ENCODE measurements at places on chromosomes 2 and 18.

DNA sequence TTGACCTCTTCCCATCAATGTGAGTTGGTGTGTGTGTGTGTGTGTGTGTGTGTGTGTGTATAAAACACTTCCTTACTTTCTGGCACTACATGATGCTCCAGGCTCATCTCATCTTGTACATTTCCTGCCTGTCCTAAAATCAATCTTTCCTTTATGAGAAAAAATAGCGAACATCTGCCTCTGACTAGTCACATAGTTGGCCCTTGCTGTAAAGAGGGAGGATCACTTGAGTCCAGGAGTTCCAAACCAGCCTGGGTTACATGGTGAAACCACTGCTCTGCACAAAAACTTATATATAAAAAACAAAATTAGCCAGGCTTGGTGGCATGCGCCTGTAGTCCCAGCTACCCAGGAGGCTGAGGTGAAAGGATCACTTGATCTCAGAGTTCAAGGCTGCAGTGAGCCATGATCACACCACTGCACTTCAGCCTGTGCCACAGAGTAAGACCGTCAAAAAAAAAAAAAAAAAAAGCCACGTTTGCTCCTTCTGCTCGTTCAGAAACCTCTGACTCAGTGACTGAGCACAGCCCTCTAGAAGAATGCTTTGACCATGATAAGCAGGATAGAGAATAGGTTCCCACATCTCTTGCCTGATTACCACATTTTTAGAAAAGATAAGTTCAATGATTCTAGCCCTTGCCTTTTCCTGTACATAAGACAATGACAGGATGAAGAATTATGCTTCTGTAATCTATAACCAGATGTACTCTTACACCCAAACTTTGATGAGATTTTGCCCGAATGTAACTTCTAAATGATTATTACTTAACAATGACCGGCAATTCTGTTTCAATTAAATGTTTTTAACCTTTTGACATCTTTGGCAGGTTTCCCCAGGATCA lies 45.2 kb upstream of the ST3GAL5 start:
- no peak for DNase-seq

- no peak for DNase-seq
These were observed 29.9 kb upstream of the FBLN7 start for GRCh38 chr2:112108178-112108832.

GRCh38 chr2:59184276-59185020 lies 943.3 kb upstream of the FANCL start:
- no peak for DNase-seq

DNA sequence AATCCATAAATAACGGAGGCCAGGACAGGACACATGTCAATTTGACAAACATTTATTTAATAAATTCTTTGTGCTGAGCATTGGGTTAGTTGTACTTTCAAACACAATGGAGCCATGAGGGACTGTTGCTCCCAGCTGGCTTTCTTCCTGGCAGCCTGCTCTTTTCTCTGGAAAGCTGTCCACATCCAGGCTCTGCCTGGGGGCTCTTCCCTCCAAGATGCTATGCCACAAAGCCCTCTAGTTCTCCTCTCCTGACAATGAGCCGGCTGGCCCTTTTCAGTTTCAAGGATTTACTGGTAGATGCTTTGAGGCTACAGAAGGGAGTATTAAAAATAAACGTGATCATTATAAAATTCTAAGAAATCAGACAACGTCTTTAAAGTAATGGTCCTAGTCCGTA lies 44.1 kb upstream of the SLC14A2 start:
- no peak for DNase-seq

GRCh38 chr2:68811364-68811763 lies 59.8 kb downstream of the BMP10 start:
- DNase-seq, result no peak

DNA sequence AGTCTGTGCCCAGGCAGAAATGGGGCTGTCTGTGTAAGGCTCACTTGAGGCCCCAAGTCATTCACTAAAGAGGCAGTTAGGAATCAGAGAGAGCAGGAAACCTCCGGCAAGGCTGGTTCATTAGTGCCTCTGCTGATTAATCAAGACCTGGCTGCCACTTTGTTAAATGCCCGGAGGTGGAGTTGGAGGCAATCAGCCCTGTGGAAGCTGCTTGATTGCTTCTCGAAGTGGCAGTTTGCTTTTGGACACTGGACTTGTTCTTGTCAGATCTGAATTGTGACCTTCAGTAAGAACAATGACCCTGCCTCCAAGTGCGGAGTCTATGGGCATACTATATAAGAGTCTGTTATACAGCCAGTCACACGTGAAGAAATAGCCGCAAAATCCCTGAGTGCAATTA lies 183.9 kb upstream of the LINC00305 start:
- DNase-seq, result no peak
